ENCODE measurements at places on chromosomes 2 and 18. TPM values are rescaled to one million over a fixed set of nuclear protein-coding genes. Genes with fewer than 3 reads are reported as not detected.
A peak's percentile ranks its signal among the peaks of the same experiment; 100 is the strongest.

Gene COL5A2
- total RNA-seq, result 243 TPM

- H3K4me1 ChIP-seq, result peaks cover 15% of the 10 kb centered on the region
- H3K27me3 ChIP-seq, result peaks cover 40% of the 10 kb centered on the region
- H3K36me3 ChIP-seq, result peaks cover 13% of the 10 kb centered on the region
- peak; percentile 51 for DNase-seq
- peak overlapping the region; percentile 87 for H3K4me3 ChIP-seq
Measured at GRCh38 chr18:79394534-79395307, 1.0 kb upstream of the NFATC1 start.

GRCh38 chr2:124887466-124887865 lies 862.4 kb downstream of the CNTNAP5 start:
- no peak overlapping the region for H3K27ac ChIP-seq
- H3K36me3 ChIP-seq, result no peaks in the 10 kb centered on the region

- H3K36me3 ChIP-seq, result peaks cover 47% of the 10 kb centered on the region
- peak overlapping the region; percentile 19 for H3K27ac ChIP-seq
- DNase-seq, result no peak
- H3K4me3 ChIP-seq, result peak overlapping the region; percentile 78
- H3K27me3 ChIP-seq, result no peaks in the 10 kb centered on the region
Measured at GRCh38 chr2:182745061-182745460, 29.0 kb downstream of the DNAJC10 start.

Gene C2orf74
- total RNA-seq, result 13.6 TPM

GRCh38 chr2:234823877-234824376 lies 127.9 kb upstream of the SH3BP4 start:
- H3K27ac ChIP-seq, result no peak overlapping the region
- no peak overlapping the region for H3K4me3 ChIP-seq
- H3K27me3 ChIP-seq, result peaks cover 3% of the 10 kb centered on the region

GRCh38 chr2:228197504-228197903 lies 16.0 kb upstream of the SPHKAP start:
- H3K27ac ChIP-seq, result no peak overlapping the region
- no peak for DNase-seq
- no peaks in the 10 kb centered on the region for H3K36me3 ChIP-seq
